ENCODE measurements at places on chromosomes 11 and 22.

GRCh38 chr11:111734101-111734953, 31.9 kb downstream of the PPP2R1B start:
- peaks cover 6% of the 10 kb centered on the region for H3K36me3 ChIP-seq
- H3K27ac ChIP-seq, result no peak overlapping the region
- peaks cover 6% of the 10 kb centered on the region for H3K4me1 ChIP-seq
- H3K4me3 ChIP-seq, result no peak overlapping the region
- H3K27me3 ChIP-seq, result no peaks in the 10 kb centered on the region

GRCh38 chr22:30196141-30196879, 50.2 kb downstream of the LIF start:
- H3K36me3 ChIP-seq, result no peaks in the 10 kb centered on the region
- peak overlapping the region; percentile 97 for H3K27ac ChIP-seq
- DNase-seq, result peak; percentile 84
- H3K27me3 ChIP-seq, result no peaks in the 10 kb centered on the region
- H3K4me3 ChIP-seq, result peak overlapping the region; percentile 56

DNA sequence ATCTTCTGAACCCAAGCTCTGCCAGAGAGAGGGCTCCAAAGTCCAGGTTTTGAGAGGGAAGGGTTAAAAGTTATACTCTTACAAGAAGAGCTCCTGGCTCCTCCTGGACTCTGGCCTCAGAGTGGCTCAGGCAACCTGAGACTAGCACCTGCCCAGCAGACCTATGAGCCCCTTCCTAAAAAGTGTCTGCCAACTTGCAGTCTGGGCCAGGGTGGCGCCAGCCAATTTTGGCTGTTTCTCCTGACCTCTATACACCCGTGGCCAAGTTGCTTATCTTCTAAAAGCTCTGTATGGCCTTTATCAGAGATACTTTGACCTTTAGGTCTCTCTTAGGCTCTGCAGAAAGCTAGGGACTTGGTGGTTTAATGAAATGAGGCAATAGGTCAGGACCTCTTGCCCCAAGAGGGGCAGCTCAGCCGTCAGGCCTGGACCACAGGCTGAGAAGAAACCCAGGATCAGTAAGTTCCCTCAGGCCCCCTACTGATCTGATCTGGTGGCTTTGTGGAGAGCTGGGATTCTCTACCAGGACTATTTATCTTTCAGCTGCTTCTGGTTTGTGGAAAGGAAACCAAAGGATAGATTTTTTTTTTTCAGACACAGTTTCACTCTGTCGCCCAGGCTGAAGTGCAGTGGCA, 10.3 kb upstream of the UCP3 start:
- DNase-seq, result no peak
- peaks cover 23% of the 10 kb centered on the region for H3K36me3 ChIP-seq
- H3K4me1 ChIP-seq, result peaks cover 45% of the 10 kb centered on the region

DNA sequence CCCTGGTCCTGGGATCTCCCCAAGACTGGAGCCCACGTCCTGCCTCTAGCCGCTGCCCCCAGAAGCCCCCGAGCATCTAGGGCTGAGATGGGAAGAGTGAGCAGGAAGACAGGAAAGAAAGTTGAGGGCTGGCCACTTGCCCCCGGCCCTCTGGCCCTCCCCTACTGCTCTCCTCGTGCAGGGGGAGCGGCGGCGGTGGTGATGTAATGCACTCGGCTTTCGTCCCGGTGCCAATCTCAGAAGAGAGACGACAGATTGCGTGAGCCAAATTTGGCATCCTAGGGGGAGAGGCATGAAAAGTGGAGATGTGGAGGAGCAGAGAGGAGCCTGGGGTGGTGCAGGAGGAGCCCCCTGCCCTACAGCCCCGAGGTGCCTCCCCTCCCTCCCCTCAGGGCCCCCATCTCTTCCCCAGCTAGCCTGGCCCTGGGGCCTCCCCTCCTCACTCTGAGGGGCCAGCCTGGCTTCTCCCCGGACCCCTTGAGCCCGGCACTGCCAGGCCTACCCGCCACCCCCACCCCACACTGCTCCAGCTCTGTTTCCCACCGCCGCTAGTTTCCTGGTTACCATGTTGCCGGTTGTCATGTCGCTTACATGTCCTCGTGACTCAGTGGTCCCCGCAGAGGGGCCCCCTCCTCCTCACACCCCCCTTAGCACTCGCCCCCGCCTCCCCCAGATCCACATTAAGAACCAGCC, 2.5 kb downstream of the KCNJ4 start:
- H3K27me3 ChIP-seq, result peaks cover 54% of the 10 kb centered on the region
- H3K4me3 ChIP-seq, result no peak overlapping the region
- H3K27ac ChIP-seq, result no peak overlapping the region
- H3K4me1 ChIP-seq, result peaks cover 9% of the 10 kb centered on the region
- H3K36me3 ChIP-seq, result no peaks in the 10 kb centered on the region
- no peak for DNase-seq

DNA sequence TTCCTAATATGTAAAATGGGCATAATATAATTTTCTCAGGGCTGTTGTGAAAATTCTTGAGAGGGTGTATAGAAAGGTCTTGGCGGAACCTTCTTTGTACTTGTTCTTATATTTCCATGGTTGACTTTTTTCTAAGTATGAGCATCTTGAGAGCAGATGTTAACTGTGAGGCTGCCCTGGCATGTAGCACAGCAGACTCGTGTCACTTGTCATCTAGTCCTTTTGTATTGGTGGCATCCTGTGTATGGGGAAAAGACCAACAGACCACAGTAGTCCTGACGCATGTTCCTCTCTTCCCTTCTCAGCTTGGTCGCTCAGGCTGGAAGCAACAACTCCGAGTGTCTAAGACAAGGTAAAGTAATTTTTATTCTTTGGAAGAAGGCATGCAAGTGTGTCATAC, 153.8 kb upstream of the ZBED5 start:
- H3K4me1 ChIP-seq, result no peaks in the 10 kb centered on the region
- H3K4me3 ChIP-seq, result no peak overlapping the region
- no peaks in the 10 kb centered on the region for H3K36me3 ChIP-seq
- no peak overlapping the region for H3K27ac ChIP-seq

GRCh38 chr22:44730490-44731356, 21.7 kb upstream of the ARHGAP8 start:
- H3K4me1 ChIP-seq, result no peaks in the 10 kb centered on the region
- H3K36me3 ChIP-seq, result peaks cover 3% of the 10 kb centered on the region
- DNase-seq, result no peak
- no peak overlapping the region for H3K4me3 ChIP-seq
- peak overlapping the region; percentile 49 for H3K27ac ChIP-seq

DNA sequence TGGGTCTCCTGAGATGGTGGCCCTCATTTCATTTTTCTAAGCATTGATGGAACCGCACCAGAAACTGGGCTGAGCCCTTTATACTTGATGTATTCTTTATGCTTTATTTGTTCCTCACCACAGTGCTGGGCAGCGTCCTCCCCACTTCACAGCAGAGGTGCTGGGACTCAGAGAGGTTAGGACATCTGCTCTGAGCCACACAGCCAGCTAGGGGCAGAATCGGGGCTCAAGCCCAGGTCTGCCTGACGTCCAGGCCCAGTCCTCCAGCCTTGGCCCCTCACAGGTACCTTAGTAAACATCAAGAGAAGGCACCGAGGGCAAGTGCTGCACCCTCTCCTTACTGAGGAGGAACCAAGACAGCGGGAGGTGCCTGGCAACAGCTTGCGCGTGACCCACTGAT, 20.2 kb upstream of the SHISAL1 start:
- H3K27ac ChIP-seq, result no peak overlapping the region
- no peaks in the 10 kb centered on the region for H3K36me3 ChIP-seq
- peaks cover 14% of the 10 kb centered on the region for H3K4me1 ChIP-seq
- no peak for DNase-seq

GRCh38 chr11:117414724-117415123, 87.1 kb downstream of the CEP164 start:
- H3K27ac ChIP-seq, result no peak overlapping the region
- no peaks in the 10 kb centered on the region for H3K4me1 ChIP-seq
- no peak overlapping the region for H3K4me3 ChIP-seq
- no peaks in the 10 kb centered on the region for H3K27me3 ChIP-seq
- peaks cover 5% of the 10 kb centered on the region for H3K36me3 ChIP-seq

DNA sequence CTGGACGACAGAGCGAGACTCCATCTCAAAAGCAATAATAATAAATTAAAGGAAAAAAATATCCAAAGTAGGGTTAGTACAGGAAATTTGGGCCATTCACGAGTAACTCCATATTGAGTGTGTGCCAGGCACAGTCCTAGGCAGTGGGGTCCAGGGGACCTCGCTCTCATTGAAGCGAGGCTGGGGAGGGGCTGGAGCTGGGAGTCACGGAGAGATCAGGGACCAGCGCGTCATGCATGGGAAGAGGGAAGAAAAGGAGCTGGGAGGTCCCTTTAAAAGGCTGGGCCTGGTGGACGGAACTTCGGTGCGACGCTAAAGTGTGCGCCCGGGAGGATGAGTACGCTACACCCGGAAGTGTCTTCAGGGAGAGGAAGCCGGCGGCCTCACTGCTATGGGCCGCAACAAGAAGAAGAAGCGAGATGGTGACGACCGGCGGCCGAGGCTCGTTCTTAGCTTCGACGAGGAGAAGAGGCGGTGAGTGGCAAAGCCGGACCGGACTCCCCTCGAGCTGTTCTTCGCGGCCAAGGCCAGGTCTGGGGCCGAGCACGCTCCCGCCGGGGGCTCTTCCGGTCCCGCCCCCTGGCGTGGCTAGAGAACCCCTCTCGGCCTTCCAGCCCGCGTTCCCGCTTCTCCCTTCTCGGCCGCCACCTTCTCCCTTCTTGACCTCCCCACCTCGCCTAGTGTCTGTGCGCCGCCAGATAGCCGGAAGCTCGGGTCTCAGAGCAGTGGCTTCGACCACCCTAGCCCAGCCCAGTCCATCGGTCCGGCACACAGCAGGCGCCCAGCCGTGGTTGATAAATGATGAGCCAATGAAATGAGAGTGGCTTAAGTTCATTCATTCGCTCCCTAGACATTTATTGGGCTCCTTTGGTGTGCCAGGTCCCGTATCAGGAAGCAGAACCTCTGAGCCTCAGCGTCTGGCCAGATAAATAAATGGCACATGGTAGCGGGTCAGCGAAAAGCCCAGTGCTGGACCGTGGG, at the start of gene NOL12:
Gene NOL12, plus strand, starts transcription at position 342 of the 981 bp plus-strand sequence. Its CDS starts 50 bp downstream, at position 392.
- peaks cover 26% of the 10 kb centered on the region for H3K4me1 ChIP-seq
- DNase-seq, result peak; percentile 86
- H3K36me3 ChIP-seq, result peaks cover 22% of the 10 kb centered on the region
- H3K4me3 ChIP-seq, result peak within 1 kb of the TSS; percentile 98
- H3K27me3 ChIP-seq, result no peaks in the 10 kb centered on the region

DNA sequence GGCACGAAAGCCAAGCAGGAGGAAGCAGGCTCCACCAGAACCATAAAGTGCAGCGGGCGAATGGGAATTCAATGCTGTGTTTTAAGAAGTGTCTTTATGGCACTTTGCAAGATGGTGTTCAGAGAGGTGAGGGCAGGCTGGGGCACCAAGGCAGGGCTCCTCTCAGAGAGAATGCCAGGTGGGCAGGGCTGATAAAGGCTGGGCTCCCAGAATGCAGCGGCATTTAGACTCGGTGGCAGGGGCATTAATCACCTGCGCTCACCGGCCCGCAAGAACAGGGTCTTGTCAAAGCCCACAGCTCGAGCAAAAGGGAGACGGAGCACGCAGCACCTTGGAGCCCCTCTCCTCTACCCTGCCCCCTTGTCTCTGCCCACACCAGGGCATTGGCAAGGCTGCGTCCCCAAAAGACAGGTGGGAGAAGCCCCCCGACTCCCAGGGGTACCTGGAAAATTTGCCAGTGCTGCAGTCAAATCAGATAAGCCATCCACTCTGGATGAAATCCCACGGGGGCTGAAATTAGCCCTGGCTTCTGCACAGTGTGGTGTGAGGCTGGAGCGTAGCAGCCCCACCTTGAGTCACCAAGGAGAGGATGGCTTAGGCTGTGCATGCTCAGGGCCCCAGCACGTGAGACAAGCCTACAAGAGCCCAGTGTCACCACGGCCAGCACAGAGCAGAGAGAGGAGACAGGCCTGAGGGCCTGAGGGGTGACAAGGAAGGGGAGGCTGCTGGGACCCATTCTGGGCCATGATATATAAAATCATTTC, 8.1 kb downstream of the MACROD1 start:
- no peak for DNase-seq
- no peaks in the 10 kb centered on the region for H3K36me3 ChIP-seq
- H3K27ac ChIP-seq, result no peak overlapping the region

DNA sequence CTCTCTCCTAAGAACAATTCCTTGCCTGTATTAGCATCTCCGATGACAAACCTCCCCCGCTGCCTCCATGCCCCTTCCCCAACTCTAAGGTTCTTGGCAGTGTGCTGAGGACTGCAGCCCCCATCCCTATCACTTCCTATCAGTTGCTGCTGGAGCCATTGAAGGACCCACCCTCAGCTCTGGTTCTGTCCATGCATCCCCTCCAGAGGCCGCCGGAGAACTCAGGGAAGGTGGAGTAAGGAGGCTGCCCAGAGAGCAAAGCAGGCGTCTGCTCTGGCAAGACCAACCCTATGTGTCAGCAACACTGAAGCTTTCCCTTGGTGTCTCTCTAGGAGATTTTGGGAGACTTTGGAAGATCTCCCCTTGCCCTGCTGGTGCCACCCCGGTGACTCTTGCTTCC, 1139.5 kb downstream of the TBC1D22A start:
- H3K27me3 ChIP-seq, result peaks cover 2% of the 10 kb centered on the region
- no peak overlapping the region for H3K27ac ChIP-seq
- H3K4me1 ChIP-seq, result no peaks in the 10 kb centered on the region
- no peaks in the 10 kb centered on the region for H3K36me3 ChIP-seq
- no peak overlapping the region for H3K4me3 ChIP-seq

DNA sequence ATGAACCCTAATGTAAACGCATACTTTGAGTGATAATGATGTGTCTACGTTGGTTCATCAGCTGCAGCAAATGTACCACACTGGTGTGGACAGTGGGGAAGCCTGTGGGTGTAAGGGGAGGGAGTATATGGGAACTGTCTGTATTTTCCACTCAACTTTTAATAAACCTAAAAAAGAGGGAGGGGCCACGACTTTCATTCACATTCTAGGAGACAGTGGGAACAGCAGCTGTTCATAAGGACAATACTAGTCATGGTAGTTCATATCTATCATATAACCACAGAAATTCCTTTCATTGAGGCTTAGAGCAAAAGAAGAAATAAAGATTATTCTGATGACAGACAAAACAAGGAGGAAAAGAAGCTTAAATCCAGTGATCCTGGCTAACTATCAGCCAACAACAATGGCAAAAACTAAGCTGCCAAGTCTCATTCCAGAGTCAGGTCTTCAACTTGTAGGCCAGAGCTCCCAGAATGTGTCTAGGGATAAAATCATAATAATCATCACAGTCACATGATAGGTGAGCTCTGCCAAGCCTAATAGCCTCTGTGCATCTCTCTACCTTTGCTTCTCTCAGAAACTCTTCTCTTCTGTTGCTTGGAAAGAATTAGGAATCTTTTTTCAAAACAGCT, 59.4 kb upstream of the CHRM4 start:
- H3K4me3 ChIP-seq, result no peak overlapping the region
- H3K27ac ChIP-seq, result no peak overlapping the region
- peaks cover 2% of the 10 kb centered on the region for H3K36me3 ChIP-seq
- DNase-seq, result no peak

- no peak overlapping the region for H3K27ac ChIP-seq
- no peaks in the 10 kb centered on the region for H3K36me3 ChIP-seq
- DNase-seq, result no peak
- no peak overlapping the region for H3K4me3 ChIP-seq
These were observed 7.9 kb upstream of the MPZL2 start for GRCh38 chr11:118272001-118272400.
